Stimulated activated naive CD4-positive, alpha-beta T cell (primary cell): ENCODE measurements at places on chromosomes 16 and 17.
A peak's percentile ranks its signal among the peaks of the same experiment; 100 is the strongest.

DNA sequence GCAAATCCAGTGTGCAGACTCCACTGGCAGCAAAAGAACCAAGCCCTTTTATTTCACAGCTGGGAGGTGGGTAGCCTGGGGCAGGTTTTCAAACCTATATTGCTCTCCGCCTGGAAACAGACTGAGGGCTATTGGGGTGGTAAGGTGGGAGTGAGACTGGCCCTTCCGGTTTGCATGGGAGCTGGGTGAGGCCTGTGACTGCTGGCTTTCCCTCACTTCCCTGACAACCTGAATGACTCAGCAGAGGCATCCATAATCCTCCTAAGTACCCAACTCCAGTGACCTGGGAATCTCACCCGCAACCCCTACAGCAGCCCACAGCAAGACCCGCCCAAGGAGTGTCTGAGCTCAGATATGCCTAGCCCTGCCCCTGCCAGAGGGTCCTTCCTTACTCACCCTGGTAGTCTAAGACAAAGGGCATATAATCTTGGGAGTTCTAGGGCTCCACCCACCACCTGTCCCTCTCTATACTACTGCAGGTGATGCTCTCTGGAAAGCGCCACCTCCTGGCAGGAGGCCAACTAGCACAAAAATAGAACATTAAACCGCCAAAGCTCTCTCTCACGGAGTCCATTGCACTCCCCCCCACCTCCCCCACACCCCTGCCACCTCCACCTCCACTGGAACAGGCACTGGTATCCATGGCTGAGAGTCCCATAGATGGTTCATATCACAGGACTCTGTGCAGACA, 602.0 kb upstream of the C16orf82 start:
- DNase-seq: no peak

DNA sequence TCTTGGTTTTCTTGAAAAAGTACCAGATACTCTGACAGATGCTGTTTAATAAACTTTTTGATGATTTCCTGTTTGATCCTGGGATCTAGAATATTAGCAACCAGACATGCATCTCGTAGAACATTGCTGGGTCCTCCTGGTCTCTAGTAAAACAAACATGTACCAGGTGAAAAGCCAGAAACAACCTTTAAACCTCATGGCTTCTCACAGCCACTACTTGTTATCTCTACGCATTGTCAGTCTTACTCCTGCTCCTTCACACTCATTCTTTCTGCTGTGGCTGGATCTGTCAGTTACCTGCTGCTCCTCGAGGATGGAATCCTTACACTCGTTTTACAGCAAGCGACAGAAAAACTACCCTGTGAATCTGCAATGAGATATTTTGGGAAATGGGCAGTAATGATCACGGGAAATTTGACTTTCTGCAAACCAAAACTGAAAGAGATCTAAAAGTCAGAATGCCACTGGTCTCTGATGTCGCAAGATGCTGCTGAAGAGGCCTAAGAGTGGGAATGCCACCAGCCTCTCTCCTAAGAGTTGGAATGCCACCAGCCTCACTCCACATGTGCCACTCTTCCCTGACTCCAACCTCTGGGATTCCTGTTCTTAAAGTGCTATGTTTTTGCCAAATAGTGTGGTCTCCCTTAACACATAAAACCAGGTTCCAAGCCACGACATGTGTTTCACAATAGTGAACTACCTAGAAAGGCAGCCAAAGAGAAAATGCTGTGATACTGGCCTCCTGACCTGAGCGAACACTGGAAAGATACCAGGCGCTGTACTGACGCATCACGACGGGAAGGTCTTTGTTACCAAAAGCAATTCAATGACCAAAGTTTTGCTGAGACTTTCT, 86.3 kb downstream of the VPS53 start:
- no peak for DNase-seq

GRCh38 chr16:14629612-14629918, 495 bp downstream of the PARN start:
- DNase-seq: no peak

- peak; percentile 26 for DNase-seq
Measured at GRCh38 chr17:50056217-50056960, 479 bp downstream of the ITGA3 start.

DNA sequence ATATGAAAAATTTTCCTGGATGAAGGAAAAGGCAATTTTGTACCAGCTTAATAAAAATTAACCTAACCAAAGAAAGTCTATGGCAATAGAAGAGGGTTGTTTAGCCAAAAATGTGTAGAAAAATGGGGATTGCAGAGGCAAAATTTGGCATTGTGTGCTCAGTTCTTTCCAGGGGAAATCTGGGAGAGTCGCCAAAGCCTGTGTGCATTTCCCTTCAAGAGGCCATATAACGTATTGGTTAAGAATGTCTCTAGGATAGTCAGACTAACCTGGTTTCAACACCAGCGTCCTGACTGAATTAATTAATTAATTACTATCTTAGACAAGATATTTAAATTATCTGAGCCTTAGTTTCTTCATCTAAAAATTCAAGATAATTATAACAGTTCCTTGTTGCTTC, 44.8 kb upstream of the HLF start:
- no peak for DNase-seq

DNA sequence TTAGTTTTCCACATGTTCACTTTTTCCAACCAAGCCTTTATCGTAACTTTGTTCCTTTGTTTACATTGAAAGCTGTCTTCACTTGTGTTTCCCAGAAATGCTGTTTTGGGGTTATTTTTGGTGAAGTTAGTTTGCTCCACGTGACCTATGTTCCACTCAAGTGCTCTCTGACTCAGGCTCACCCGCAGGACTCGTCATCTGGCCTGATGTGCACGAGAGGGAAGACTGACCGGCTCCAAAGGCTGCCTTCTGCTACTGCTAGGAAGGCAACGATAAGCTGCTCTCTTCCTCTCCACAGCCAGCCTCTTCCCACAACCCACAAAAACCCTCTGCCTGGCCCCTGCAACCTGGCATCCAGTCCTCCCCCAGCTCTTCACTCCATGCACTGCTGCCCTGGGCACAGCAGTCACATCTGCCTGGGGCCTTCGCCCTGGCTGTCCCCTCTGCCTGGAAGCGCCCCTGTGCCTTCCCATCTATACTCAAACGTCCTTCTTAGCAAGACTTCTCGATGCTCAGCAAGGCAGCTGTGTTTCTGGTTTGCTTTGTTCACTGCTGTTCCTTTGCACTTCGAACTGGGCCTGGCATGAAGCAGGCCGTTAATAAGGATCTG, 28.0 kb downstream of the ZCCHC14 start:
- DNase-seq: no peak

GRCh38 chr17:63596856-63597586, 3.7 kb upstream of the TACO1 start:
- no peak for DNase-seq

- DNase-seq: peak; percentile 60
Measured at GRCh38 chr16:1781758-1782407, 488 bp downstream of the SPSB3 start.

DNA sequence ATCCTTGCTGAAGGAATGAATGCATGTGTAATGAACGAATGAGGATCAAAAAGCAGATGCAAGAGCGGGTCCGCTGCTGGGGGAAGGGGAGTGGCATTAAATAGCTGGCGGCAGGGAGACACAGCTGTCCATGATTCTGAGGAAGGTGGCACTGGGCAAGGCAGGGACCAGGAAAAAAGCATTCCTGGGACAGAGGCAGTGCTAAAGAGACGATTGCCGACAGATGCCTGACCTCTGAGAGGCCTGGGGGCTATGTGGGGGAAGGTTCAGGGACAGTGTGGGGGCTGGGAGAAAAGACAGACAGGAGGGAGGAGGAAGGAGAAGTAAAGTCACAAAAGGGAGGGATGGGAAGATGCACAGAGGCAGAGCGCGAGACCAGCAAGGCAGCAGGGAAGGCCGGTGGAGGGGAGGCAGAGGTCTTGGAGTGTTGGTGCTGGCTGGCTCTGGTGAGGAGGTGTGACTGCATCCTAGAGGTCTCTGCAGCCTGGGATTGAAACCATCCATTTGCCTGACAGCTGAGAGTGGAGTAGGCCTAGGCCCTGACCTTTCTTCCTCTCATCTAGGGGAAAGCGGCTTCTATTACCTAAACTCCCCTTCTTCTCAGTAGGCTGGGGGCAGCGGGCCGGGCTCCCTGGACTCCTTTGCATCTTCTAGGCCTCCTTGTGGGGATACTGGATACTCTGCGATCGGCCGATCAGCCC, 109.9 kb downstream of the SDK2 start:
- no peak for DNase-seq

DNA sequence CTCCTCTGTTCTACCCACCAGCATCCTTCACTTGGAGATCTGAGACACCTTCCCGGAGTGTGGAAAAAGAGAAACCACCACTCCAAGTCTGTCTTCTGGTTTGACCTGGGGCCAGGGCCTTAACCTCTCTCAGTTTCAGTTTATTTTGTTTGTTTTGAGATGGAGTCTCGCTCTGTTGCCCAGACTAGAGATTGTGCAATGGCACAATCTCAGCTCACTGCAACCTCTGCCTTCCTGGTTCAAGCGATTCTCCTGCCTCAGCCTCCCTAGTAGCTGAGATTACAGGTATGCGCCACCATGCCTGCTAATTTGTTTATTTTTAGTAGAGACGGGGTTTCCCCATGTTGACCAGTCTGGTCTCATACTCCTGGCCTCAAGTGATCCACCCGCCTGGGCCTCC, 271.1 kb upstream of the TNRC6C start:
- DNase-seq: no peak

- DNase-seq: no peak
Measured at GRCh38 chr16:23597003-23597756, 1.1 kb upstream of the NDUFAB1 start.

DNA sequence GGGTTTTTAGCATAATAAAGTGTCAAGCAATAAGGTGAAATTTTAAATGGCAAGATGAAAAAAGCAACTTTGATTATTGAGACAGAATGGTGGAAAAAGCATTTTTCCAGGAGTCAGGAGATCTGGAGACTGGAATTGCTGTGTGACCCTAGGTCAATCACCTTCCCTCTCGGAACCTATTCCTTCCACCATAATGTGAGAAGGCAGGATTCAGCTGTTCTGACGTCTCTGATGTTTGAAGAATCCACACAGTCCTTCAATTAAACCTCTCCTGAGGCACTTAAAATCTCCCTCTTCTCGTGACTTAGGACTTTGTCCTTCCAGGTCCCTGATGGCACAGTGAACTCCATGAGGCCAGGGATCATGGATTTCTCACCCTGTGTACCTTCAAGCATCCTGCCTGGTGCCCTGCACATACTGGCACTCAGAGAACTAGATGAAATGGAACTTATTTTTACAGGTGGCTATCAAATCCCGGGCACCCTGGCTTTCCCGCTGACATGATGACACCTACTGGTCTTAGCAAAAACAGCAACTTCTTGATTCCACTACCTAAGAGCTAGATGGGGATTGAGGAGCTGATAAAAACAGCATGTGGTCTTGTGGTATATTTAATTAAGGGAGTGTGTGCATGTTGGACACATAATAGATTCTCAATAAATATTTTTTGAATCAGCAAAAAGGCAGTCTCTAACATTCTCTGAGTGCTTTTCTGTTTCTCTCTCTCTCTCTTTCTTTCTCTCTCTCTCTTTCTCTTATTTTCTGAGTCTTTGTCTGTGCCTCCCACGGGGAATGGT, 2.3 kb upstream of the CCDC182 start:
- DNase-seq: peak; percentile 55

- DNase-seq: no peak
Measured at GRCh38 chr17:82836823-82837357, 2.9 kb downstream of the ZNF750 start.

DNA sequence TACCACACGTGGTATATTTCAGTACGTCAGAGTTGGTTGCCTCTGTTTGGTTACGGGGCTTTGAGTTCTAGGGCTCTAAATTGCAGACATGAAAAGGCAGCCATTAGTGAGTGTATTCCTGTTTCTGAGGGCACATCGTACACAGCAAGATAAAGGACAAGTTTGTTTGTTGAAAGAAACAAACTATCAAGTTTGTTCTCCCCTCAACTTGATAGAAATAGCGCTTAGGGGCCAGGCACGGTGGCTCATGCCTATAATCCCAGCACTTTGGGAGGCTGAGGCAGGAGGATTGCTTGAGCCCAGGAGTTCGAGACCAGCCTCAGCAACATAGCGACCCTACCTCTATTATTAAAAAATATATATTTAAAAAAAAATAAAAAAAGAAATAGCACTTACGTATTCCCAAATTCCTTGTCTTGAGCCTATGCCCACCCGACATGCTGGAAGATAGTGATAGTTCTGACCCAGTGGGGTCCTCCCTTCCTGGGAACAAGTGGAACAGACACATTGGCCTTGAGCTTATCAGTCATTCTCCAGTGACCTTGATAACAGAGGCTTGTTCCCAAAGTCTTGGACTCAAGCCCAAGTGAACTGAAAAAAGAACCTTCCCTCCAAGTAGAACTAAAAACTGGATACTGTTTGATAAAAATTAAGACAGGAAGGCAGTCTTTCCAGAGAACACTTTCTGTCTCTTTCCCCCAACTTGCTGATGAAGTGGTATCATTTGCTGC, 139.9 kb upstream of the CACNG3 start:
- no peak for DNase-seq

DNA sequence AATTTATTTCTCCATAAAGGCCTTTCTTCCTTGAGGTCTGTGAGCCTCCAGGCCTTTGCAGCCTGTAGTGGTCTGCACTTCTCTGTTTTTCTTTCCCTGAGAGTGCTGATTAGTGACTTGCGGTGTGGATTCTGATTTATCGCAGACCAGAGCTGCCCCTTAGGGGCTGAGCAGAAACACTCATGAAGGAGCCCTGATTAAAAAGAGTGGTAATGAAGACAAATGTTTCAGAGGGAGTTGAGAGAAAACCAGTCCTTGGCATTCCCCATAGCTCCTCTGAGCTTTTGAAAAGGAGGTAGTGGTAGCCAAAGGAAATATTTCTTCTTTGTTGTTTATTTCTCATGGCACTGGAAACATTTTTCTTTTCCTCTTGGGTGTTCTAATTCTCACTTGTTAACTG, 268.1 kb upstream of the TBX2 start:
- no peak for DNase-seq

DNA sequence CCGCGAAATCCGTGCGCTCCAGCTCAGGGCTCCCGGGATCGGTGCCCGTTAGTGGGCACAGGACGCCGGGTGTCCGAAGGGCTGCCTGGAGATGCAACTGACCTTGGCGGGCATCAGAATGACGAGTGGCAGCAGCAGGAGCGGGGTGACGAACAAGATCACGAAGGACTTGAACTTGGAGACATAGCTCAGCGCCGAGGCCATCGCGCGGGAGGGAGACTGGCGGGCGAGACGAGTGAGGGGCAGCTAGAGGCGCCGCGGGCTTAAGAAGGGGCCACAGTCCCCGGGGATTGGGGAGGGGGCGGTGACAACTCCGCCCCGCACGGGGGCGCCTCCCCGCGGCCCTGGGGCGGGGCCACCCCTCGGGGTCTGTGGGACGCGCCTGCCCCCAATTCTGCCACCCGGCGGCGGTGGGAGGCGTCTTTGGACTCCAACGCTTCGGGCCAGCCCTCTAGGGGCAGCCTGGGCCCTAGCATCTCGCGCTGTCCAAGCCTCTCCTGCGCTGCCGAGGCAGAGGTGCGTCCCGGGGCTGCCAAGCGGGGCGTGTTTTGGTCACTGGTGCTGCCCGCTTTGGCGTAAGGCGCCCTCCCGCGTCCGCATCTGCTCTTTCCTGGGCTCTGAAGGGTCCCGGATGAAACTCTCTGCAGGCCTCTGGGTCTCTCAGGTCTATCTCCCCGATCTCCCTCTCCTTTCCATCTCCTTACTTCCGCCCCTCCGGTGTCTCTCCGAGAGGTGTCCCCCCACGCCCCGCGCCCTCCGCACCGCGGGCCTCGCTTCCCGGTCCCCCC, at the start of gene SLC13A5:
Gene SLC13A5 (minus strand): TSS at position 240 of the 788 bp plus-strand sequence. CDS start 36 bp downstream, at position 204.
- no peak for DNase-seq
